Stimulated activated CD4-positive, alpha-beta T cell treated with anti-CD3 and anti-CD28 coated beads, Interleukin-15, amount 100 ng/mL, for 24 hours (primary cell): ENCODE measurements at places on chromosomes 7 and 10.

GRCh38 chr10:49690698-49691356 lies 11.4 kb downstream of the C10orf53 start:
- no peak for DNase-seq

DNA sequence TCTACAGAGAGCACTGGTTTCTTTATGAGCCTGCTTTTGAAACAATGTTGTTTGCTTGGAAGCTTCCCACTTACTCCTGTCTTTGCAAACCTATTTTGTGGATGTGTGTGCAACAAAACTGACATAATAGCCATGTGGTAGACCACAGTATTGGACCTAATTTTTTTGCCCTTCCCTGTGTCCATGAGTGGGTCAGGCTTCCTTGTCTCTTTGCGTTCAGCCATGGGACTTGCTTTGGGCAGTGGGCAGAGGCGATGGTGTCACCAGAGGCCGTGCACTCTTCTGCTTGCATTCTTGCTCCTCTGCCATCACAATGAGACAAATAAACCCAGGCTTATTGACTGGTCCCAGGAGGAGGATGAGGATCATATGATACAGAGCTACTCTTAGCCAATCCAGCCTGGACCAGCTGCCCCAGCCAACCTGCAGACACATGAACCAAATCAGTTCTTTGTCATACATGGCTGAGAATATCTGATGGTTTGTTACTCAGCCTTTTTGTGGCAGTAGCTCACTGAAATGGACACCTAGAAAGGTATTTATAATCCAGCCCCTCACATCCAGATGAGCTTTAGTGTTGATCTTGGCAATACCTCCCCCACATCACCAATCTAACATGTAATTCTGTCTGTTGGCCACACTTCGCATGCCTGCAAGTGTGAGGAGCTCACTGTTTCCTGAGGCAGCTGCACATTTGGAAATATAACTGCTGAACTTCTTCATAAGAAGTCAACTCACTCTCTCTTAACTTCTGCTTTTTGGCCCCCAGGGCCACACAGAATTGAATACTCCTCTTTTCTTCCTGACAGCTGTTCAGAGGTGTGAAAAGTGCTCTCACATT lies 427.8 kb upstream of the ZMIZ1 start:
- DNase-seq = no peak

GRCh38 chr10:25766687-25767221 lies 167.3 kb upstream of the MYO3A start:
- DNase-seq = no peak

DNA sequence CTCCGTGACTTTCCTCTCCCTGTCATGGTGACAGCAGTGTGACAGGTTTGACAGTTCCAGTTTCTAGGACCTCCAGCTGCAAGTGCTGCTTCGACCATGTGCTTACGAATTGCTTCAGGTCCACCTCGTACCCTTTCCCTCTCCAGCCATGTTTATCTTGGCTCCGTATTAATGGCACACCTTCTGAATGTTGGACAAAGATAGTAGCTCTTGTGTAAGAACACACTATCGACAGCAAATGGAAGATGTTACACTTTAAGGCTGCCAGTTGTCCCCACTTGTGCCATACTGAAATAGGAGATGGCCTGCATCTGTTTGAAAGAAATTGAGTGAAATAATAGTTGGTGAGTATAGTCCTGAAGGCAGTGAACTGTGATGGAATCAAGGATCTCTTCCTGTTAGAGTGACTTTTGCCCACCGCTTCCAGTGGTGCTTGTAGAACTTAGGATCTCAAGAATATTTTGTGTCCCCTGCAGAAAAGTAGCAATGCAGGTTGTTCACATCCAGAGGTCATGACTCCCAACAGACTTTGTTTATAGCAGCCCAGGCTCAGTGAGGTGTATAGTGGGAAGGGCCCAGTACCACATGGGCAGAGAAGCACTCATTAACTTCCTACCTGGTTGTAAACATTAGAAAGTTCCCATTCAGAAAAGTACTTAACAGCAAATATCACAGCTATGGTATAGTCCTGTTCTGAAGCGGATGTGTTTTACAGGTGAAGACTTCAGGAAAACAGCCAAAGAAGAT lies 629.7 kb upstream of the GALNT17 start:
- no peak for DNase-seq

DNA sequence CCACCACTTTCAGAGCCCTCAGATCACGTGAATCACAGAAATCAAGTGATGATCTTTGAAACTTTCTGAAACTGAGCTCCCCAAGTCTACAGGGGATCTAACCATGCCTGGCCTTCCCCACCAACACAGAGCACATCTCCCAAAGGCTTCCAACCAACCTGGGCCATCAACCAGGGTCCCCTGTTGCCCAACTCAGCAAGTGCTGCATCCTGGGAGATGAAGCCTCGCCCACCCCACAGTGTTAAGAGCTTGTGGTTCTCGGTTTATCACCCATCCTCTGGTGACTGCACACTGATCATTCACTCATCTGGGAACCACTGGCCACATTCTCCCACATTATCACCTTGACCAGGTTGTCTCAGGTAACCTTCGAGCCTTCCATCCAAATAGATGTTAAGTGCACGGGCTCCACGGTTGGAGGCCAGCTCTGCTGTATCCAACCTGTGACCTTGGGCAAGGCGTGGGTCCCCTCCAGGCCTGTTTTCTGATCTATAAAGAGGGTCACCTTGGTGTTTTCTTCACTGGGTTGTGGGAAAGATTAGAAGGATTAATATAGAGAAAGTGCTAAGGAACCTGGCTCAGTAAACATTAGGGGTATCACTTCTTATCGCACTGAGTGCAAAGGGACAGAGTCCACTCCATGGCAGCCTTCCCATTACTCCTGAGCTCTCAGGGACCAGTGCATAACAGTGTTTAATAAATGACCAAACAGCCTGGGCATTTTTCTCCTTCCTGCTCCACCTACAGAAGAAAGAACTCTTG lies 3.6 kb downstream of the ZNF488 start:
- DNase-seq = no peak

DNA sequence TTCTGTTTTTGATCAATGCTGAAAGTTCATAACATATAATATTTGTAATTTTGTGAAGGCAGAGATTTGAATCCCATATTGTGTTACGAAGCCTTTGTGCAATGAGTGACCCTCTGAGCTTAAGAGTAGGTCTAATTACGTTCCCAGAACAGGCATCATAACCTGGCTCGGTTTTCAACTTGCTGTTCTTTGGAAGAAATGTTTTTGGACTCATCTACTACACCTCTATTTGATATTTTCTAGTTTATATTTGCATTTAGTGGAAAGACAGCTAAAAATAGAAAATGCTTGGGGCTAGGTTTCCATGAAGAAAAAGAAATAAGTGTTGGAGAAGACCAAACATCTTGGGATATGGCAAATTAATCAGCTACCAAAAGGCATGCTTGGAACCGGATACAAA lies 234.8 kb downstream of the AGMO start:
- no peak for DNase-seq

DNA sequence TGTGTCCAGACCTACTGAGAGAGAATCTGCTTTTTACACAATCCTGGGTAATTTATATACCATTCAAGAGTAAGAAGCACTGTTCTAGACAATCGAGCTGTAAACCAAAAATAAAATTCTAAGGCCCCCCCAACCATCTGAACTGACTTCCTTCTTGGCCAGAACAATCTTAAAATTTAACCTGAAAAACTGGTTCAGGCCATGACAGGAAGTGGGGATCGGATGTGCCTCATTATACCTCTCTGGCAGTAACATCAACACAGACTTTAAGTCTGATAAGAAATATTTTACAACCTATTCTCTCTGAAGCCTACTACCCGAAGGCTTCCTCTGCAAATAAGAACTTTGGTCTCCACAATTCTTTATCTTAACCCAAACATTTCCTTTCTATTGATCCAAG lies 75.2 kb upstream of the KIF5B start:
- DNase-seq = no peak

DNA sequence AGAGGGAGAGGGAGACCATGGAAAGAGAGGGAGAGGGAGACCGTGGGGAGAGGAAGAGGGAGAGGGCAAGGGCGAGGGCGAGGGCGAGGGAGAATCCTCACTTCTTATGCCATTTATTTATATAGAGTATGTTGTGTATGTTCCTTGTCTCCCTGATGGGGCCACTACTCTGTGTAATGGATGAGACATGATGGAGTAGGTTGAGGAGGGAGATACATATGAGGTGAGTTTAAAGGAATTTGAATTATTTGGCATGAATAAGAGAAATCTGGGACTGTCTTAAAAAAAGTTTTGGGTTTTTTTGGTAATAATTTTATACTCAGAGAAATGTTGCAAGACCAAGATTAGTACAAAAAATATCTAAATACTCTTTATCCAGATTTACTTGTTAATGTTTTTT lies 20.1 kb downstream of the CCSER2 start:
- DNase-seq = no peak

GRCh38 chr10:30200017-30200415 lies 140.6 kb upstream of the JCAD start:
- no peak for DNase-seq

GRCh38 chr7:142431491-142431890 lies 173.6 kb upstream of the PRSS58 start:
- no peak for DNase-seq

GRCh38 chr10:3853016-3853415 lies 68.0 kb upstream of the KLF6 start:
- no peak for DNase-seq

DNA sequence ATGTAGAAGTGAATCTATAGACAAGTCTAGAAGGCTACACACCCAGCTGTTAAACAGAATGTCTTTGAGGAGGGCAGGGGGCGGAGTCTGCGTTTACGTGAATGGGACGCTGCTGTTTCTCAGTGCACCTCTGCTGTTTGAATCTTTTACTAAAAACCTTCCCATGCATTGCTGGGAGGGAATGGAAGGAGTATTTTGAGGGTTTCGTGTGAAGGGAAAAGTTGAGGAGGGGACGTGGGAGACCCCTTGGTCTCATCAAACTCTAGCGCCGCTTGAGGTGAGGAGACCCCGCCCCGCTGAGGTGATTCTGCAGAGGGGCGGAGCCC lies 492 bp upstream of the VCL start:
- DNase-seq = peak; percentile 81

DNA sequence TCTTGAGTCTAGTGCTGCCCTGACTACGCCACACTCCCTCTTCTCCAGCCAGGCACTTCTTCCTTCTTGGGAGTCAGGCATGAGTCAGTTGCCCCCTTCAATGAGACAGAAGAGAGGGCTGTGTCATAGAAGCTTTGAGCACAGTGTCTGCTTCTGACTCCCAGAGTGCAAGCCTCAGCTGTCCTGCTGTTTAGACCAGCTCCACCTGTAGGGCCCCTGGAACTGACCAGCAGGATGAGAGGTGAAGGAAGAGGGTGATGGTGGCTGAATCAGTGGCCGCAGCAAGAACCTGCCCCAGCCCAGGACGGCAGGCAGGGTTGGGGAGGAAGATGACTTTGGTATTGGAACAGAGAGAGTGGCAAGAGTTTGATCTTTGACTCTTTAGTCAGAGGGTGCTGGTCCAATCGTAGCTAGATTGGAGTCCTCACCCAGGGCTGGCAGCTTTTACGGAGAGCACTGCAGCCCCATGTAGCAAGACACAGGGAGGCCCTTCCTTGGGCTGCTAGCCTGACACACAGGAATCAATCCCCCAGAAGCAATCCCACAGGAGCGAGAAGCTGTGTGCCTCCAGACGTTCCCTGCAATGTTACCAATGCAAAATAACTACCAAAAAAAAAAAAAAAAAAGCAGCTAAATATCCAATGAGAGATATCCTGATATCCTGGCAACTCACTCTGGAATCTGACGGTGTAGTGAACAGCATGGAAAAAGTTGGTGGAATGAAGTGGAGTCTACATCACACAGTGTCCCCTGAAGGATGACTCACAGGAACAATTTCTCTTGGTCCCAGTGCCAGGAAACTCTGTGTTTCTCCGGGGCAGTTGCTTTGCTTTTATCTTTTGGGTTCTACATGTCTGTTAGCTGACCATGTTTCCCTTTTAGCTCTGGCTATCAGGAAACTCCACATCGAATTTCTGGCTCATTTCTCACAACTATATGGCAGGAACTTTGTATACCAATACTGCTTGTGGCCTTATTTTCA lies 6.9 kb downstream of the C10orf62 start:
- DNase-seq = no peak

DNA sequence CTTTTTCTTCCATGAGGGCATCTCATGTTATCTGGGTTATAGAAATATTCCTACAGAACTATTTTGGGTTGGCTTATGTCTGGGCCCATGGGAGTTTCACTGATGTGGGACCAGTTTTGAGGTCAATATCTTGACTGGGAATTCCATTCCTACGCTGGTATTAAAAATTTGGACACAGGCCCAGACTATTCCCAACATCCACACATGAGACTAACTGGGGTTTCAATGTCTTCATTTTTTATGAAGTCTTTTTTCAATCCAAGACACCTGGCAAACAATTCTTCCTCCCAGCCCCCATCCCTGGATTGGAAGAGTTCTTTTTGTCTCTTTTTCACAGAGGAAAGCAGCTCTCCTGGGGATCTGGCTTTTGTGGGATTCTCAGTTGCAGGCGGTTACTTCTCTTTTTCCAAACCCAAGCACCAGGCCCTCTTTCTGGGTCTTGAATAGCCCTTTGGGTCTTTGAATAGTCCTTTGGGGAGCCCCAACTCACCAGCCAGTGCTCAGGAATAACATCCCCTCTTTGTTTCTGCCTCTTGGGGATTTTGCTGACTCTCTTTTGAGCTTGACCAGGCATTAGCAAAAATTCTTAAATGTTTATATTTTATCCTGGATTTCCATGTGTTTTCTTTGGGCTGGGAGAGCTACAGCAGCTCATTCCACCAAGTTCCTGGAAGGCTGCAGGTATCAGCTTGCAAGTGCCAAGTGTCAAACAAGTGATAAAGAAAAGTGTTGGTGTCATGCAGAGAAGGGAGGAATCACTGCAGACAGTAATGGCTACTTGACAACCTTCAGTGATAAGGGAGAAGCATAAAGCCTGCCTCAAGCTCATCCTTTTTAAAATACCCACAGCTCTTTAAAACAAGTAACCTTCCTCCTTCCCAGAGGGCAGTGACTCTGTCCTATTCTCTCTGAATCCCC lies 234.3 kb downstream of the ADAM12 start:
- DNase-seq = no peak

DNA sequence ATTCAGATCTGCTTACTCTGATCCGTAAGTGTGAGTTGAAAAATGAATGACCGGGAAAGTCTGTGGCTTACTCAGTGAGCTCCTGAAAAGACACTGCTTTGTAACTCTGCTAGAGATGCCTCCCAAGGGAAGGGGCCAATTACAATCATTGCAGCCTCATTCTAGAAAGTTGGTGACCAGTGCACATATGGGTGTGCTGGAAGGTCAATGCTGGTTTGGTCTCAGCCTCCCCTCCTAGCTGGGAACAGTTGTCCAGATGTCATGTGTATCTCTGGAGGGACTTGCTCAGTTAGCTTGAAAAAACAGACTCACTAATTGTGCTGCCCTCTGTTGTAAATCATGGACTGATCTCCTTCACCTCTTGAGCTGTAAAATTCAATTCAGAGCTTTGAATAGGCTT lies 405.0 kb downstream of the ADRA2A start:
- no peak for DNase-seq

DNA sequence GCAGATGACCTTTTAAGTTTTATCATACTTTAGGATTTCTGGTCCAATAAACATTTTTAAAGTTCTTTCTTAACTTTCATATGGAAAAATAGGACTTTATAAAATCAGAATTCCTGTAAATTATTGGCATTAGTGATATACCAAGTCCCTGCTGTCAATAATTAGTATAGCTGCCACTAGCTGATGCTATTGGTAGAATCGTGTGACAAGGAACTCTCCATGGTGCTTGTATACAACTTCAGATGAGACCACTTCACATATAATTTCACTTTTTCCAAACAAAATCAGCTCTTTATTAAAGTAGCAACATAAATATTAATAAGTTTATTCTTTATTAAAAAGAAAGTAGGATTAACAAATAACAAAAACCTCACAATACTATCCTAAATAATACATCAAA lies 49.9 kb downstream of the ZNF800 start:
- DNase-seq = no peak

GRCh38 chr10:108567899-108568752 lies 1355.2 kb downstream of the XPNPEP1 start:
- DNase-seq = no peak
